Activated B cell treated with CpG ODN at 0.5 μM for 24 hours (primary cell): ENCODE measurements at places on chromosomes 7 and 10.
A peak's percentile ranks its signal among the peaks of the same experiment; 100 is the strongest.

- no peak for DNase-seq
Observed at GRCh38 chr7:92655346-92655884, 65.2 kb upstream of the FAM133B start.

- DNase-seq, result no peak
Observed at GRCh38 chr7:46586406-46586805, 665.3 kb upstream of the IGFBP3 start.

- no peak for DNase-seq
Observed at GRCh38 chr7:16465469-16466361, at the start of gene SOSTDC1. TSS of gene SOSTDC1 (minus strand) at chr7:16465738. CDS start at chr7:16465668, 70 bp downstream.

GRCh38 chr7:136502162-136502561 is 366.3 kb upstream of the CHRM2 start:
- DNase-seq, result no peak

DNA sequence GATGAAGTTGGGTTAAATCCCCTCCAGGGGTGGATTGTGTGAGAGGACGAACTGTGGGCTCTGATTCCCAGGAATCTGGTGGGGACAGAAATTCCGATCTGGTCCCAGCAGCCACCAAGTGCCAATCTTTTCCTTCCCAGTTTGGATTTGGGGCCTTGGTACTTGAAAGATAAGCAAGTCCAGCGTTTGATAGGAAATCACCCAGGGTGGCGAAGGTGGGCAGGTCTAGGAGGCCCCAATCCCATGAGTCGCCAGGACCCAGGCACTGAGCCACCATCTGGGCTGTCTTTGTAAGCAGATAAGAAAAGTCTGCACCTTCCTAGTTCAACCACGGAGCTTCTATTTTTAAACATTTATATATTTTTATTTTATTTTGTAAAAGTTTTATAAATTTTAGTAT is 122.6 kb upstream of the LSM8 start:
- no peak for DNase-seq

GRCh38 chr7:101160910-101161309 is 4.5 kb downstream of the VGF start:
- no peak for DNase-seq

DNA sequence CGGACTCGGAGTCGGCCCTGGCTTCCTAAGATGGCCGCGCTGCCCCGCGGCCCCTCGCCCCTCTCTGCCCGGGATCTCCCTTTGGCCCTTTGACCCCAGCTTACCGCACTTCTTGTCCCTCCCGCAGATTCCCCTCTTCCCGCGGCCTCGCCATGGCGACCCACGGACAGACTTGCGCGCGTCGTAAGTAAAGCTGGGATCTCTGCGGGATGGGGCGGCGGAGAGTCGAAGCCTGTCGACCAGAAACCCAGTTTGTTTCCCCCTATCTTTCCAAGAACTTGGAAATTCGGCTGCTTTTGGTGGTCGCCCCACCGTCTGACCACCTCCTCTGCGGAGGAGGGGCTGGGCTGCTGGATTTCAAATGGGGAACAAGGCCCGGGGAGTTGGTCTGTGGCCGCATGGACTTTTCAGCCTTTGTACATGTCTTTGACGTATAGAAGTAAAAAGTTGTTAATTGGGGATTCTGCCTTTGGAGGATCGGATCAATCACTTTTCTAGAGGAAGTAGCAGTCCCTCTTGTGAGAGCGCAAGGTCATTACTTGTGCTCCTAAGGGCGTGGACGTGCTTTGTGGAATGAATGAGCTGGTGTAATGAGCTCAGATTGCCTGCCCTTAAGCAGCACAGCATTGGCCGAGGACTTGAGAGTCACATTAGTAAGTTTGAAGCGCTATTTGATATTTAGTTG is 553 bp downstream of the VDAC2 start:
- DNase-seq, result no peak

DNA sequence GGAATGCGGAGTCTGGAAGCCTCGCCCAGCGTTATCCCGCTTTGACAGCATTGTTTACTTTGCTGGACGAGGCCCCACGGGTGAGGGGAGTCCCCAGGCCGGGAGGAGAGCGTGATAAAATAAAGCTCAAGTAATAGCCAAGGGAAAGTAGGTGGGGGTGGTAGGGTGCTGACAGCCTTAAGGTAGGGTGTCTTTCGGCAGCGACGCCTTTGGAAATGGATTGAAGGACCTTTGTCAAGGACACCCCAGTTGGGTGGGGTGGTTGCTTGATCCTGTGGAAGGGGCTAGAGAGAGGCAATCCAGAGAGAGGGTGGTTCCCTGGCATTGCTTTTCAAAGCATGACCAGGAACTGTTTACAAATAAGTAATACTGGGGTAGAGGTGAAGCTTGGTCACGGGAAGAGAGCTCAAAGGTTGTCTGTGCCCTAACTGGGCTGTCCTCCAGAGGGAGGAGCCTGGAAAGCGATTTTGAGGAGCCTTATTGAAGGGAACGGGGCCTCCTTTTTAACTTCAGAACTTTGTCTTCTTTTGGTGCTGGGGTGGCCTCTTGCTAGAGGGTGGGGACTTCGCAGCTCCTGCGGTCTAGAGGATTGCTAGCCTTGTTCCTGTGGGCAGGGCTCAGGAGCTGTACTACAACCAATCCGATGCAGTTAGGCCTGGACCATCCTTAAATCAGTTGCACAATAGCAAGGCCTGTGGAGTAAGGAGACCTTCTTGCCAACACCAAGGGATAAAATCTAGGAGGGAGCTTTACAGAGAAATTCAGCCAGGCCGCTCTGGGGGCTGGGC is 1.3 kb downstream of the EIF4EBP2 start:
- no peak for DNase-seq

- no peak for DNase-seq
Observed at GRCh38 chr7:12949060-12949931, 261.9 kb downstream of the ARL4A start.

DNA sequence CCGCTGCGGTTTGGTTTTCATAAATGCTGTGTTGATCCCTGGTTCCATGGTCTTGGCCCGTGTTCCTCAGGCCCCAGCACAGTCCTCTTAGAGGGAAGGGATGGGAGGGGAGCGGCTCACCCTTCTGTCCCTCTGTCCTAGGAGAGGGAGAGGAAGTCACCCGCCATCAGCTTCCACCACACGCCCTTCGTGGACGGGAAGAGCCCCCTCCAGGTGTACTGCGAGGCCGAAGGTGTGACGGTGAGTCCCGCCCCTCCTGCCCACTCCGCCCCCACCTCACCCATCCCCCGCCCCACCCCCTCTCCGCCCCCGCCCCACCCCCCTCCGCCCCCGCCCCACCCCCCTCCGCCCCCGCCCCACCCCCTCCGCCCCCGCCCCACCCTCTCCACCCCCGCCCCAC is 37.5 kb upstream of the DPYSL4 start:
- no peak for DNase-seq

DNA sequence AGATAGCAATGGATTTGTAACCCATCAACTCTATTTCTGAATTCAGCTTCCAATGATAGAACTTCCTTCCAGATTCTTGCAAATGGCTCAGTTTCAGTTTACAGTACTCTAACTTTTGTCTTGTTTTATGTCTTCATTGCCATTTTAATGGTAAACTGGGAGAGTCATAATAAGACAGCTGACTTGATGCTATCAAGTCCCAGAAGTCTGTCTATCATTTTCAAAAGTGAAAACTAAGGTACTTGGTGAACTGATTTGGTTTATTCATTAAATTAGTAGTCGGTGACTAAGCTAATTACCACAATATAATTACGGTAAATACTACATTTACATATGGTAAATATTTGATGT is 25.0 kb downstream of the RTKN2 start:
- no peak for DNase-seq

- DNase-seq, result peak; percentile 22
Observed at GRCh38 chr10:126749015-126749655, 78.6 kb upstream of the C10orf90 start.

GRCh38 chr10:107924458-107924857 is 760.0 kb upstream of the SORCS1 start:
- DNase-seq, result no peak

DNA sequence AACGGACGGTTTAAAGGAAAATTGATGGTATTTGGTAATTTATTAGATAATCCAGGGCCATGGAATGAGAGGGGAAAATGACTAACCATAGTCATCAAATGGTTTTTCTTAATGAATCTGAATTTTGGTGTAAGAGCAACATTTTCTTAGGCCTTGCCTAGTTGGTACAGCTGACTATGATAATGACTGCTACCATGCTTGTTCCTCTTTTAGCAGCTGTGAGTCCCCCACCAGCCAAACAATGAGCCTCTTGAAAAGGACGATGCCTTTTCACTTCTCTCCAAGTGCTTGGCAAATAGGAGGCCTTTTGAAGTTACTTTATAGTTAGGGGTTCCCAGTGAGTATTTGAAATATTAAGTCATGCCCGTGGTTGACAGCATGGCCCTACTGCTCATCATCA is 53.0 kb downstream of the TRUB1 start:
- no peak for DNase-seq

GRCh38 chr10:101142533-101143344 is 11.6 kb downstream of the TLX1 start:
- DNase-seq, result no peak

DNA sequence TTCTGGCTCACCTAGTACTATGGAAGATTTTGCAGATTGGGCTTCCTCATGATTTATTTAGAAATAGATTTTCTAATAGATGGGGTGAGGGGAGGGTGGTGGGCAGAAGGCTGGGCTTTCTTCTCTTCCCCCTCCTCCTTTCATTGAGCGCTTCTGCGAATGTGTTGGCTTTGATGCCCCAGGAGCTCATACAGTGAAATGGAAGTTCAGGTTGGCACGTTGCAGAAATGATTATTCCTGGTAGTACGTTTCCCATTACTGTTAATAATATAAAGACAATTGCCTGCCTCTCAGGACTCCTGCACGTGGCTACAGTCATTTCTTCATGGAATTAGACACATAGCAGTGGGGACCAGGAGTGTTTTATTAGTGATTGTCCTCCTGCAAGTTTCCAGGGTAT is 39.8 kb downstream of the TCF7L2 start:
- no peak for DNase-seq

GRCh38 chr10:100745882-100746783 is 751 bp downstream of the PAX2 start:
- no peak for DNase-seq

GRCh38 chr7:1647961-1648672 is 22.0 kb upstream of the ELFN1 start:
- no peak for DNase-seq

DNA sequence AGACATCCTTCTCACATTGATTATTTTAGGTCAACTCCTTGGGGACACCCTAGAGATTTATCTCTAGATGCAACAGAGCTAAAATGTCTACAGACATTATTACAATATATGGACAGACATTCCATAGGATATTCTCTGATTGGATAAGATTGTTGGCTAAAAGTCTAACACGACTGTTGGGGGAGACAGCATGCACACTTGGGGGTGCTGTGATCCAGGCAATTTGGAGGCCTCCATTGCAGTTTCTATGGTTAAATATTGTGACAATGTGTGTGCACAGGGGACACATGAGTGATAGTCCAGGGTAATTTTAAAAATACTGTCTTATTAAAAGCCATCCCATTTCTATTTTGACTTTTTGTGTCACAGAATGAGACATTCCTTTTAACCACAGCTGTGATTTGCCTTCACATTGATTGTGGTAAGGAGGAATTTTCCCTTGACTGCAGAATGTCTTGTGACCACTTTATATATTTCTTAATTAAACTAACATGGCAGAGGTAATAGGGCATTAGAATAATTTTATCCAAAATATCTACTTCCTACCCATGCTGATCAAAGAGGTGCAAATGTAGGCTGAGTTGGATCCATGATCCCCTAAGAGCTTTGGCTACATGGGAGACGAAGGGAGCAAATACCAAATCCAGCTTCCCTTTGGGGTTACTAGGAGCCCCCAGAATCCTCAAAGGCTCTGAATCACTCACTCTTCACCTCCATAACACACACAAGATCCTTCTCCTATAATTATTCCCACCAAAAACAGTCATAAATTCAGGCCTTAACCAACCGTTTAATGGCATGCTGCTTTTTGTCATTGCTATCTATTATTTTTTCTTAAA is 7.3 kb downstream of the TFPI2 start:
- no peak for DNase-seq

DNA sequence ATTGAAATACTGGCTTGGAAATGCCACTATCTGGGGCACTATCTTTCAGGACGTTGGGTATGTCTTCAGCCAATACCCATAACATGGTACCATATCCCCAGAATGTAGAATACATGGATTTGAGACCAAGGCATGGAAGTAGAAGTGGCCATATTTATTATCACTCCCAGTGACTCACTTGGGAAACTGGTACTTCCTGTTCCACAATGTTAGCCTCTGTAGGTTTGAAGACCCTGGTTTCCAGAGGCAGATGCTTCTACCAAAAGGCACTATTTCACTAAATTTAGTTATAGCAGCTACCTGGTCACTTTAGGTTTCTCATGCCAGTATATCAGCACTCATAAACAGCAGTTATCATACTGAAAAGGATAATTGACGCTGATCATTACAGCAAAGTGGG is 184.2 kb downstream of the CCDC71L start:
- no peak for DNase-seq

GRCh38 chr7:6169805-6170520 is 102.5 kb downstream of the CYTH3 start:
- no peak for DNase-seq

DNA sequence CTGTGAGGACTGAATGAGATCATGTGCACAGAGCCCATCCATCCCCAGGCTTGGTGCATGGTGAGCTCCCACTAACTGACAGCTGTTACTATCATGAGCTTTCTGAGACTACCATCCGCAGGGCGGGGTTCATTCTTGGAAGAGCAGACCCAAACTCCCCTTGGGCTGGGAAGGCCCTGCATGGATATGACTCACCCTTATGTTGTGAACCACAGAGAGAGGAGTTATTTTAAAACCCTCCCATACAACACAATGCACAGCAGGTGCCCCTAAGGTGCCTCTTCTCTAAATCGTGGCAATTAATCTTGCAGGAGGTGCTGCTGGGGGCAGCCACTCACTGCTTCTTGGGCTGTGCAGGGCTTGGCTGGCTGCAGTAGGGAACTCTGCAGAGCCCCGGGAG is 219.1 kb downstream of the GFRA1 start:
- no peak for DNase-seq

DNA sequence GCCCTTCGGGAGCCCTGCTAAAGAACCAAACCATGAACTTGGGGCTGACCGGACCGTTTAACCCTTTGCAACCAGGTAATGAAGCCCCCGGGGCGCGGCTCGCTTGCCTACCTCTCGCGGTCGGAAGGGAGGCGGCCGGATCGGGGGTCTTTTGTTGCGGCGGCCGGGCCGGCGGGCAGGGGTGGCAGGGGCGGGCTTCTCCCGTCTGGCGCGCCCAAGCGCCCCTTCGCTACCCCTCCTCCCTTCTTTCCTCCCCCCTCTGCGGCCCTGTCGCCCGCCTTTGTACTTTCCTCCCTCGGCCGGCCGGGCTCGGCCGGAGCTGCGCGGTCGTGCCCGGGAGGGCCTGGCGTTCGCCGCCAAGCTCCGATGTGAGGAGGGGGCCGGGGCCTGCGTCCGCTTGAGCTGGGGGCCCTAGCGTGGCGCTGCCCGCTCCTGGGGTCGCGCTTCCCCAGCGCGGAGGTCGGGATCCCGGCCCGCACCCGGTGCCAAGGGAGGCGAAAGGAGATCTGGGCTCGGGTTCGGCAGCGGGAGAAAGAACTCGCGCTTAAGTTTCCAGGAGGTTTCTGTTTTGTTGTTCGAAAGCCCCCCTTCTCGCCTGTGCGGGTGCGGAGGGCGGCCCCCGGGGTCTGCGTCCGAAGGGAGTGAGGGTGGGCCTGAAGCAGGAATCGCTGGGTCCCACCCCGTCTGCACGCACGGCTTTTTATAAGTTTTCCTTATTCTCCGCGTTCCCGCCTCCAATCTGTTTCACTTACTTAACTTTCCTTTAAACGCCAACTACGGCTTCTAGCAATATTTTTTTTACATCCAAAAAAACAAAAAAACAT is 436.8 kb upstream of the GALNT17 start:
- DNase-seq, result peak; percentile 17

- DNase-seq, result no peak
Observed at GRCh38 chr10:95864906-95865813, 42.6 kb upstream of the CC2D2B start.

GRCh38 chr7:158774952-158775351 is 54.4 kb downstream of the ESYT2 start:
- no peak for DNase-seq
